ENCODE measurements at places on chromosomes 7 and 10.

- no peak for DNase-seq
These were observed 1.9 kb downstream of the HTR5A start for GRCh38 chr7:155071916-155072571.

GRCh38 chr7:22564511-22565045 lies 64.6 kb upstream of the STEAP1B start:
- no peak for DNase-seq

DNA sequence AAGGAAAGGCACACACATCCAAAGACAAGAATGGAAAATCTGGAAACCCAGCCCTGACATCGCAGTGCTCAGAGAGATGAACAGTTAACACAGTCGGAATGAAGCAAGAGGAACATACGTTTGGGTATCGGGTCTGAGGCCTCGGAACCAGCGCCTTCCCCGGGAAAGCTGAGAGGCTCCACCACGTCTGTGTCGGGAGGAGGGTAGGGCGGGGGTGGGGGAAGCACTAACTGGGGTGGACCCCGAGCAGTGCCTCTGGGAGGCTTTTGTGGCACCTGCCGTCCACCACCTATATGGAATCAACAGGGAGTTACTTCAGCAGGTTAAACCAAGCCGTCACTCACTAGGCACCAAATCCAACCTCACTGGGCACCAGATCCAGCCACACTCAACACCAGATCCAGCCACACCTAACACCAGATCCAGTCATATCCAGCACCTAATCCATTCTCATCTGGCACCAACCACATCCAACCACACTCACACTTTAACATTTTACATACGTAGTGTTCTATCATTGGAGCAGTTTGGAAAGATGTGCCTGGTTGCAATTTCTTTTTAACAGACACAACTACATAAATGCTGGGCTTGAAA lies 233.6 kb downstream of the COBL start:
- DNase-seq: no peak

- DNase-seq: no peak
These were observed 975.2 kb downstream of the SORCS1 start for GRCh38 chr10:106189292-106189691.

- DNase-seq: no peak
These were observed 61.9 kb downstream of the COL13A1 start for GRCh38 chr10:69863580-69863979.

DNA sequence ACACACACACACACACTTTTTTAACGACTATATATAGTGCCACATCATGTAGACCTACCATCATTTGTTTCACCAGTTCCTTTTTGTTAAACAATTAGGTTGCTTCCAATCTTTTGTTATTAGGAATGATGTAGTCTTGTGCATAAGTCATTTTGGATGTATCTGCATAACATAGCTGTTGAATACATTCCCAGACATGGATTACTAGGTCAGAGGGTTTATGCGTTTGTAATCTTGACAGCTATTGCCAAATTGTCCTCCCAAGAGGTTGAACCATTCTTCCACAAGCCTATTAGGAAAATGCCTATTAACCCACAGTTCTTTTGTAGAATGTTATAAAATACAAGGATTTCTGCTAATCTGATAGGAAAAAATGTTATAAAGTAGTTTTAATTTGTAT lies 87.3 kb downstream of the PALS2 start:
- DNase-seq: no peak

- no peak for DNase-seq
These were observed 48.6 kb downstream of the GDI2 start for GRCh38 chr10:5764422-5765297.

DNA sequence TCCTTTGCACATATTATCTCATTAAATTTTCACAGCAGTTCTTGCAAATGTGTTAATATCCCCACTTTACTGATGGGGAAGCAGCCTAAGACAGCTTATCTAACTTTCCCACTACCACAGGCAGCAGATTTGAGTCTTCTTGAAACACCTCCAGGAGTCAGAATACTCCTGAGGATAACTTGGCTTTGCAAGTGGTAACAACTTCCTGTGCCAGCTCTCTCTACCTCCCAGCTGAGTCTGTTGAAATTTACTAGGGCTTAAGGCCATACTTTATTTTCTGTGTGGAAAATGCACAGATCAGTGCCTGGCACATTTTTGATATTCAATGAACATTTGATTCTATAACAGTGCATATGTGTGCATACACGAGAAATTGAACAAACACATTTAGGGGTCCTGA lies 136.1 kb upstream of the COBL start:
- no peak for DNase-seq

GRCh38 chr10:61793760-61794703 lies 107.5 kb upstream of the ARID5B start:
- no peak for DNase-seq
